Activated naive CD8-positive, alpha-beta T cell treated with anti-CD3 and anti-CD28 coated beads for 36 hours (primary cell): ENCODE measurements at places on chromosomes 7 and 10.

DNA sequence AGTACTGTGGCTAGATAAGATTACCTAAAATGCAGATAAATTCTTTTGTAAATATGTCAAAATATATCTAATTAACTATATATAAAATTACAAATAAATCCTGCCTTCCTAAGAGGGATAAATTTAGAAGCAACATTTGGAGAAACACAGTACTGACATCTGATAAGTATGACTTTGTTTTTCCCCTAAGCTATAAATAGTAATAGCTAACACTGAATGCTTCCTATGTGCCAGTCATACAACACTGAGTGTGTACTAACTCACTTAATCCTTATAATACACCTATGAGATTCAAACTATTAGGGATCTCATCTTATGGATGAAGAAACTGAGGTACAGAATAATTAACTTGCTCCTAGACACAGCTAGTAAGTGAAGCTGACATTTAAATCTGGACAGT, 733.4 kb downstream of the MAGI2 start:
- DNase-seq = no peak

DNA sequence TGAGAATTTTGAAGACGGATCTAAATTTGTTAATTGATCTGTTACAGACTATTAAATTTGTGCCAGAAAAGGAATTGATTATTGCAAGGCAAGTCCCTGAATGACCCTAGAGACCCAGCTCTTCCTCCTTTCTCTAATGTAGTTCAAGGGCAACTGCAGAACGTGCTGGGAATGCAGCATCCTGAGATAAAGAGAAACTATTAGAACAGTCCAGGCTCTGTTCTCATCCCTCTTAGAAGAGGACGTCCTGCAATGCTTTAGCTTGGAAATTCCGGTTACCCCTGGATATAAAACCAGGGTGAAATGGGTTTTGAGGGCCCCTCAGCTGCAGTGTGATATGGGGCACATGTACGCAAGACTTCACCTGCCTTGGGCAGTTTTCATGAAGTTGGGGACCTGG, 67.3 kb downstream of the PTN start:
- no peak for DNase-seq

- DNase-seq = no peak
Observed at GRCh38 chr10:131996466-131997365, 15.0 kb upstream of the BNIP3 start.

DNA sequence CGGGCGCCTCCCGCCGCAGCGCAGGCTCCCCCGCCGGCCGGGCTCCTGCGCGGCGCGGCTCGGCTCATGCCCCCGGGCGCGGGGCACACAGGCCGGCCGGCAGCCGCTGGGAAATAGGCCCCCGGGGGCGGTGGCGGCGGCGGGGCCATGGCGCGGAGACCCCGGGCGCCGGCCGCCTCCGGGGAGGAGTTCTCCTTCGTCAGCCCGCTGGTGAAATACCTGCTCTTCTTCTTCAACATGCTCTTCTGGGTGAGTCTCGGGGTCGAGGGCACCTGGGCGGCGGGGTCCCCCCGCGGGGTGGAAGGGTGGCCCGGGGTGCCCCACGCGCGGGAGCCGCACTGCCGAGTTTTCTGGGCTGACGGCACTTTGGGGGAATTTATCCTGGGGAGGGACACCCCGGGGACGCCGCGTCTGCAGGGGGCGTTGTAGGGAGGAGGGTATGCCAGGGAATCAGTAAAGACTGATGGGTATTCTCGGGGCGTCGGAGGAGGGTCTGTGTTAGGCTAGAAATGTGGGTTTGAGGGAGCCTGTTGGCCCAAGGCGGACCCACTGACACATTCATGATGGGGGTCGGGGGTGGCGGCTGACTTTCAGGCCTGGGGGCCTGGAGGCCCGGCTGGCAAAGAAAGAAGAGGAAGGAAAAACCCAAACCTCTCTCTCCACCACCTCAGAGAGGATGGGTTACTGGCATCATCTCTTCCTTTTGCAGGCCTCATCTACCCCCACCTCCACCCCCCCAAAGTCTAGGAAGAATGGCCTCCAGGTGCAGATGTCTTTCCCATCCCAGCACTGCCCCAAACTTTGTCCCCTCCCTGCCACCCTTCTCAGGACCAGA, 544 bp downstream of the TSPAN33 start:
- peak; percentile 24 for DNase-seq

DNA sequence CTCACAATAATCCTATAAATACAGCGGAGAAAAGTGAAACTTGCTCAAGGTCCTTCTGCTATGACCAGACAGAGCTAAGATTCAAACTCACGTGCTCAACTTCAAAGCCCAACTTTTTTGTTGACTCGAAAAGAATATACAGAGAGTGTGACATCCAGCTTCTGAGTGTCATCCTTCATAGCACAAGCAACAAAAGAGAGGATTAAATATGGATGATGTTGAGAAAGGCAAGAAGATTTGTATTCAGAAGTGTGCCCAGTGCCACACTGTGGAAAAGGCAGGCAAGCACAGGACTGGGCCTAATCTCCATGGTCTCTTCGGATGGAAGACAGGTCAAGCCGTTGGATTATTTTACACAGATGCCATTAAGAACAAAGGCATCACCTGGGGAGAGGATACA, 2.1 kb upstream of the FAM3C start:
- DNase-seq = no peak

DNA sequence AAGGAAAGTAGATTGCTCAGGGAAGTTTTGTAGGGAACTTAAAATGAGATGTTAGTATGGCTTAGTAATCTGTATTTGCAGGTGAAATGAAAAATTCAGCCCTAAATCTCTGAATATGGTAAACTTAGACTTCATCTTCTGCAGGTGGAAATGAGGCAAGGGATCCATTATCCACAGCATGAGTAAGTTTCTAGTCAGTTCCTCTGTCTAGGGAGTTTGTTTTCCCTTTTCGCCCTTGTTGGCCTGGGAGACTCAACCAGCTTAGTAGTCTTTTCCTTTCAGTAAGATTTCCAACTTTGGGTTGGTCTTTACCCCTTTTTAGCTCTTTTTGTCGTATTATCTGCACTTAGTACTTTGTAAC, 65.6 kb downstream of the ZEB1 start:
- no peak for DNase-seq

DNA sequence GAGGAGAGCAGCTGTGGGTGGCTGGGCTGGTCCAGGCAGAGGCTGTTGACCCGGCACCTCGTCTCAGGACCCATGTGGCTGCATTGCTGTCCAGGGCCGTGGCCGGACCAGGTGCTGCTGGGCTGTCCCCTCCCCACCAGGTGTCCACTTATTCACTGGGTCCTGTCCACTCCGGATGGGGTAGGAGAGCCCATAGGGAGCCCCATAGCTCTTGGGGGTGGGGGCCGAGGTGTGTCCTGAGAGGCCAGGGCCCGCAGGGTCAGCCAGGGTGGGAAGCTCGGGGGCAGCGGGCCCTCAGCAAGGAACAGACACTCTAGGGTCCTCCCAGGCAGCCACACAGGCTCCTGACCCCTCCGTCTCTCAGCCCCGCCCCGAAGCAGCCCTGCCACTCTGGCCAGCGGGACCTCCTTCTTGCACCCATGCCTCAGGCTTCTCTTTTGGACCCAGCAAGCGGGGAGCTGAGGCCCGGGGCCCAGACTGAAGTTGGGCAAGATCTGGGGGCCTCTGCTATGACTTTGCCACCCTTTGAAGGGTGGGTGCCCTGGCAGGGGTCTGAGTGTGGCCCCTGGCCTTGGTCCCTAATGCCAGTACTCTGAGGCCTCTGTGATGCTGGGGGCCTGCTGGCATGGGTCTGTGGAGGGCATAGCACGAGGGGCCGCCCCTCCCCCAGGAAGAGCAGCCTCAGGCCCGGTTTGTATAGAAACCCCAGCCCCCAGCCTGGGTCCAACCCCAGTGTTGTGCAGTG, 86.4 kb downstream of the NKX6-2 start:
- DNase-seq = no peak

- no peak for DNase-seq
Observed at GRCh38 chr7:129864042-129864441, 88.7 kb downstream of the UBE2H start.

GRCh38 chr10:109941236-109941862, 18.0 kb upstream of the XPNPEP1 start:
- DNase-seq = no peak

DNA sequence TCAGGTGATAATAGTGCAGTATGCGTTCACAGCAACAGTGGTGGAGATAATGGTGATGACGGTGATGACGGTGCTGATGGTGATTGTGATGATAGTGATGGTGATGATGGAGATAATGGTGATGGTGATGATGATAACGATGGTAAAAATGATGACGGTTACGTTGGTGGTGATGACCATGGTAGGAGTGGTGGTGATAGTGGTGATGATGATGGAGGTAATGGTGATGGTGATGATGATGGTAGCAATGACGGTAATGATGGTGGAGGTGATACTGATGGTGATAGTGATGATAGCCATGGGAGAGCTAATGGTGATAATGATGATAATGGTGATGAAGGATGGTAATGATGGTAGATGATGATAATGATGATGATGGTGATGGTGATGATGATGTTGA, 45.0 kb downstream of the FAM20C start:
- no peak for DNase-seq

GRCh38 chr10:121157998-121158397, 306.8 kb downstream of the WDR11 start:
- DNase-seq = no peak

- no peak for DNase-seq
Observed at GRCh38 chr7:30207376-30207775, 72.6 kb downstream of the MTURN start.

GRCh38 chr7:151366880-151367222, 25.2 kb downstream of the NUB1 start:
- DNase-seq = no peak

- no peak for DNase-seq
Observed at GRCh38 chr7:12851142-12851541, 163.7 kb downstream of the ARL4A start.

DNA sequence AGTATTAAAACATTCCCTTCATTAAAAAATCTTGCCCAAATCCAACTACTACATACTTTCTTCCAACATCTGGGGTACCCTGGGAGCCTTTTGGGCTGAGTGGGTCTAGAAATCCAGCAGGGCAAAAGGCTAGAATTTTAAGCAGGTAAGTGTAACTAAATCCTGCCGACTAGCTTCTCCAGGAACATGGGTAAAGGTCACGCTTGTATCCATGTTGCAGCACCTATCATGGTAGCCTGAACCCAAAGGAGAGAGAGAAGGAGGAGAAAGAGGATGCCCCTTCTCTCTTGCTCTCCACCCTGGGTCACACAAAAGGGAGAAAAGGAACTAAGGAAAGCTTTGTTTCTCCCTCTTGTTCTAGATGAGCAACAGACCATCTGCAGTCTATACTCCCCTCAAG, 53.3 kb downstream of the ZNF680 start:
- no peak for DNase-seq

DNA sequence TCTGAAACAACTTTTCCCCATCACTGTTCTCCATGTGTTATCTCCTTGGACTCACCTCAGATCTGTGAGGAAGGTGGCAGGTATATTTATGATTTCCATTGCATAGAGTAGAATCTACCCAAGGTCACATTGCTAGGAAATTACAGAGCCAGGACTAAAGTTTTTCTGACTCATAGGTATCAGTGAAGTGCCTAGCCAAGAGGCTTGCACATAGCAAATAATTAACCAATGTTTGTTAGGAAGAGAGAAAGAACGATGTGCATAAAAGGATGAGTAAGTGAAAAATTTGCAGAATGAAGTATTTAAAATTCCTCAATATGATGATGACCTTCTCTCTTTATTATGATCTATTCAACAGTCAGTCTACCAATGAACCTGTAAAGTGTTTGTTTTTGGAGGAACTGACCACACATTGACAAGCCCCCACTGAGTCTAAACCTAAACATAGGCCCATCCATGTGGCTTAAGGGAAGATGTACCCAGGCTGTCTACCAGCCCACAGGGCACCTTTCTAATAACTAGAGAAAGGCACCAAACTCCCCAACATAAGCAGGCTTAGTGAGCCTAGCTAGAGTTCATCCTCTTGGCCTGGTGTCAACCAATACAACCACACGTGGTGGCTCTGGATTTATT, 252.9 kb upstream of the ZMIZ1 start:
- DNase-seq = no peak

DNA sequence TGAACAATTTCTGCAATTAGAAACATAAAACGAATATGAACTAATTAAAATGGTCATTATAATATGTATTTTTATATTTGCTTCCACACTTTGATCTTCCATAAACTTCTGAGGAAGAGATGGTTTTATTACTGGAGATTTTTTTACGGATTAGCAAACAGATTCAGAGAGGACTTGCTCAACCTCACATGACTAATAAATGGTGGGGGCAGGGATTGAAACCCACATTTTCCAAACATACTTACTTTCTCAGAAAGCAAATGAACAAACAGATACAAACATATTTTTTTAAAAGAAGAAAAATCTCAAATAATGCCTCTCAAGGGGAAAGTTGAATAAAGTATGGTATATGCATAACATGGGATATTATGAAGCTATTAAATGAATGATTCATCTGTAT, 18.3 kb downstream of the ANKMY2 start:
- DNase-seq = no peak

DNA sequence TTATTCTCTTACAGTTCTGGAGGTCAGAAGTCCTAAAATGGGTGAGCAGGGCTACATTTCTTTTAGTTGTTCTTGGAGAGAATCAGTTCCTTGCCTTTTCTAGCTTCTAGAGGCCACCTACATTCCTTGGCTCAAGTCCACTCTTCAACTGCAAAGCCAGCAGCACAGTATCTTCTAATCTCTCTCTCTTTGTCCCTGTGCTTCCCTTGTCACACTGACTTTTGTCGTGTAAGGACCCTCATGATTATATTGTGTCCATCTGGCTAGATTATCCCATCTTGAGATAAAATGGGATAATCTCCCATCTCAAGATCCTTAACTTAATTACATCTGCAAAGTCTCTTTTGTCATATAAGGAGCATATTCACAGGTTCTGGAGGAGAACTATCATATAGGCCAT, 359.0 kb downstream of the ADRA2A start:
- no peak for DNase-seq

GRCh38 chr10:35005868-35006267, 84.3 kb downstream of the CUL2 start:
- DNase-seq = no peak

GRCh38 chr10:128031216-128031615, 95.0 kb downstream of the MKI67 start:
- no peak for DNase-seq

DNA sequence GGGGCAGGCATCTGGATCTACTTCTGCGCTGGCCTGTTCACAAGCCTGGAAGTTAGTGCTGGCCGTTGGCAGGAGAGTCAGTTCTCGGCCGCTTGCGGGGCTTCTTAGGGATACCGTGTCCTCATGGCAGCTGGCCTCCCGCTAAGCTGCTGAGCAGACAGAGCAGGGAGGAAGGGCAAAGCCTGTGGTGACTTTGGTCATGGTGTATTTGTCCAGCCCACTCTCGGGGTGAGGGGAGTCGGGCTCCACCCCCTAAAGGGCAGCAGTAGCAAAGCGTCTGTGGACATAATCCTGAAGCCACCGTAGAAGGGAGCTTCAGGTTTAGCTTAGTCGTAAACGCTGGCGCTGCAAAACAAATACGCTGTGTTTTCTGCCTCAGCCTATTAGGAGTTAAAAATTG, 12.2 kb downstream of the UBE3C start:
- no peak for DNase-seq

- no peak for DNase-seq
Observed at GRCh38 chr10:74828946-74829345, 2.5 kb downstream of the KAT6B start.
